ENCODE measurements at places on chromosomes 1 and 21.

GRCh38 chr1:42851960-42852607 is 5.7 kb downstream of the ZNF691 start:
- no peak for DNase-seq

DNA sequence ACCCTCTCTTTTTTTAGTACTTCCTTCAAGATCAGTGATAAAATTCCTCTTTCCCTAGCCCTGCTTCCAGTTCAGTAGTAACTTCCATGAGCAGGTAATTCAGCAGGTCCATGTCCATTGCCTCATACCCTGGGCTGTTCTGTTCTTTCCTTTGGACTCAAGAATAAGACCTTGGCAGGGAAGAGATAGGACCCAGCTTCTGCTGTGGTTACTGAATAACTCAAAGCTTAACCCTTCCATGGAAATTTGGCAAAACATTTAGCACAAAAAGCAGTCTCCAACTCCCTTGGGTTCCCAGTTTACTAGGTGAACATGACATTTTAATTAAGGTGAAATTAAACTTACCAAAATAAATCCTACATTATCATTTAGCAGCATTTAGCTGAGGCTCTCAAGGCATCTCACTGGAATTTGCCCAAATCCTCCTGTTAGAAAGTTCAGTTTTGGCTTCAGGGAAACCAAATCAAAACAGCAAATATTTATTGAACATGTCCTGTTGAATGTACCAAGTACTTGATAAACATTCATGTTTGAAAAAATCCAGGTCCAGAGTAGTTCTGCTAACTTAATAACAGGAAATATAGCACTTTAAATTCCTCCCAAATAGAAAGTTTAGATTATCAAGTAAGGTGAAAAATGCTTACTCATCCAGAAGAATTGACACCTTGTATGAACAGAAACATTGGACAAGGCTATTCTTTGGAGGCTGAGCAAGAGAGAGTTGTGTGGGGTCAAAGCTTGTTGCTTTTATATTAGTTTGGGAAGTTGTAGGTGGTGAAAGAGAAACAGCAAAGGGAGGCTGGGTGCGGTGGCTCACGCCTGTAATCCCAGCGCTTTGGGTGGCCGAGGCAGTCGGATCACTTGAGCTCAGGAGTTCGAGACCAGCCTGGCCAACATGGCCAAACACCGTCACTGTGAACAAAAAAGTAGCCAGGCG is 8.4 kb upstream of the SERPINC1 start:
- DNase-seq: no peak

- DNase-seq: peak; percentile 92
Measured at GRCh38 chr1:223500560-223501425, 107.6 kb downstream of the CCDC185 start.

GRCh38 chr21:42391297-42391696 is 4.6 kb downstream of the TMPRSS3 start:
- no peak for DNase-seq

- DNase-seq: no peak
Measured at GRCh38 chr1:94697839-94698238, 122.3 kb upstream of the SLC44A3 start.

DNA sequence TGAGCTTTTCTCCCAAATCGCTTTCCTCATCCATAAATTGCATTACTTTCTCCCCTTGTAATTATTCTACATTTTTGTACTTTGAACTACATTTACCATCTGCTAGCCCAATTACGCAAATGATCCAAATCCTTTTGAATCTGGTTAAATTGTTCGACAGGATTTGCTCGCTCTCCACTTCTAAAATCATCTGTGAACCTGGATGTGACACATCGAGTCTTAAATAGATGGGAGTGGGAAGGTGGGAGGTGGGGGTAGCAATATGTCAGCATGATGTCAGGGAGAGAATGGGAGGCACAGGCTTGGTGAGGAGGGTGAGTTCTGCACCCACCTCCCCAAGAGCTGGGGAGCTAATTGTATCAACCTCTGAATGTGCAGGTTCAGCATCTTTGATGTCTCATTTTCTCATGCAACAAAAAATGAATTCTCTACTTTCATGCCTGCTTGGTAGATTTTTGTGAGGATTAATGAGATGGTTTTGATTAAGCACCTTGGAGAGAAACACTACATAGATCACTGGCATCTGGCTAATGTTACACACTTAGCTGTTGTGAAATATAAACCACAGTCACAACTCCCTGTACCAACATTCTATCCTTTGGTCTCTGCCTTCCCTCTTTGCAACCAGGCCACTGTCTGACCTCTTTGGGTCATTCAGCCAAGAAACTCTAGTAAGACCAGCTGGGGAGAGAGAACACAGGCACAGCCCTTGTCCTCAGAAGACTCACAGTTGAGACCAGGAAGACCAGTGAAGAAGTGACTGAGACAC is 165.1 kb downstream of the DAB1 start:
- DNase-seq: no peak

DNA sequence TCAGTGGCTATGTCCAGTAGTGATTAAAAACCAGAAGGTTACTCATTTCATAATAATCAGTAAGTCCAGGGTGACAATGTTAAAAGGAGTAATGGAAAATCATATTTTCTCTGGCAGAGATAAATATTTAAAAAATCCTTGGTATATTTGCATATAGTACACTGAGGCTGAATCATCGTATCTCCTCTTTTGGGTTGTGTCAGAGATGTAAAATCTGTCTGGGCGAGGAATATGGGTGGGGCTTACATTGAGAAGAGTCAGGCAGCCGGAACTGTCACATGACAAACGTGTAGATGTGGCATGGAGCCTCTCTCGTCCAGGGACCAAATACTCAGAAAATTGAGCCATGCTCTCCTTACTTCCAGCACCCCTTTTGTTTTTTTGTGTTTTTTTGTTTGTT is 120.9 kb downstream of the FMN2 start:
- no peak for DNase-seq

- DNase-seq: no peak
Measured at GRCh38 chr1:50985094-50985493, 15.0 kb downstream of the CDKN2C start.

DNA sequence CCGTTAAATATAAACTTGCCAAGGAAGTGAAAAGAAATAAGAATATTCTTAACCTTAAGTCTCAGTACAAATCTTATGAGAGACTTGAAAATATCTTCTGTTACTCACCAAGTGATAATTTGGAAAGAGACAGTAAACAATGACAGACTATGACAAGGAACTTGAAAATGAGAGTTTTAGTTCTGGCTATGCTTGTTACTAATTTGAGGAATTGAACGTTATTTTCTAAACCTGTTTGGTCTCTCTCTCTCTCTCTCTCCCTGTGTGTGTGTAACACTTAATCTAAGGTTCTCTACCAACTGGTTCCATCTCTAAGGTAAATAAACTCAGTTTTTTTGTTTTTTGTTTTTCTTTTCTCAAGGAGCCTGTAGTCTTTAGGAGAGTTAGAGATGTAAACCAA is 161.8 kb downstream of the AMY1C start:
- no peak for DNase-seq

- DNase-seq: no peak
Measured at GRCh38 chr1:63987628-63988024, 213.8 kb downstream of the ROR1 start.

- no peak for DNase-seq
Measured at GRCh38 chr1:66296370-66296769, 237.6 kb upstream of the SGIP1 start.

GRCh38 chr1:119971710-119972570 is 75.6 kb upstream of the ADAM30 start:
- no peak for DNase-seq

DNA sequence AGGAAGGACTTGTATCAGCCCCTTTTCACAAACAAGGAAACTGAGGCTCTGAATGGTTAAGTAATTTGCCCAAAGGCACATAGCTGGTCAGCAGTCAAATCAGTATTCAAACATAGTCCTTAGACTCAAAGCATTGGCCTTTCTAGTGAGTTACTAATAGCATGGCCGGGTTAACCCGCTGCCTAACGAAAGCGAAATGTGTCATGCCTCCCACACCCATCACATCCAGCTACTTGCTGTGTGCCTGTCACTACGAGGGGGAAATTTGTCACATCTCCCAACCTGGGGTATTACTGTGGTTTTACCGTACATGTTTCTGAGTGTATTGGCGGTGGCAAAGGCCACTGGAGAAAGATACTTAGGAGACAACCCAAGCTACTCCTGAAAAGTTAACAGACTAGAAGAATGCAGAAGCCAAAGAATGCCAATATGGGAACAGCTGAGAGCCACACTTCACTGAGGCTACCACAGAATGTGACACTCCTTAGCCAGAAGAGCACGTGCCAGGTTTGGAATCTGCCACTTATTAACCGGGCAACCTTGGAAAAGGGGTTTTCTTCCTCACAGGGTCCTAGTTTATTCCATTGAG is 363.5 kb downstream of the KCNH1 start:
- no peak for DNase-seq
